Stomach (tissue), 19 donors: ENCODE measurements at places on chromosomes 5 and 9. TPM values are rescaled to one million over a fixed set of nuclear protein-coding genes. Genes with fewer than 3 reads are reported as not detected.

Gene DAP
- total RNA-seq: 66.9 TPM

Gene UBE2QL1
- 6.1 TPM for total RNA-seq

Gene CD74
- 1,185 TPM for total RNA-seq

Gene TLX3
- total RNA-seq: not detected

Gene GLRA1
- not detected for total RNA-seq

Gene IL5
- total RNA-seq: not detected

Gene DAB2IP
- 303 TPM for total RNA-seq

DNA sequence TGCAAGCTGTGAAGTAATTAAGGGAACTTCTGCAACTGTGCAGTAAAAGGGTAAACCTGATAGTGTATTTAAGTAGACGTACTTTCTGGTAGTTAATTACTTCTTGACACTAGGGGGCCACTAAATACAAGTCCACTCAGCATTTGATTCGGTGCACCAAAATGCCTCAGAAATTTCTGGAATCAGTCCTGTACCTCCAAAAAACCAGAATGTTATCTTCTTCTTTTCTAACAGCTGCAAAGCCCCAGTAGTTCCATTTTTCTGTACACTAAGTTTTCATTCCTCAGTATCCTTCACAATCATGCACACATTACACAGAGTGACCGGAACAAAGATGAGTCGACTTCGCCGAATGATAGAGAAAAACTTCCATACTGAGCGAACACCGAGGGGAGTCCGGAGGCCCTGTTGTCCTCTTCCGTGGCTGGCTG, 484 bp downstream of the GFM2 start:
- DNase-seq: peak; percentile 59

DNA sequence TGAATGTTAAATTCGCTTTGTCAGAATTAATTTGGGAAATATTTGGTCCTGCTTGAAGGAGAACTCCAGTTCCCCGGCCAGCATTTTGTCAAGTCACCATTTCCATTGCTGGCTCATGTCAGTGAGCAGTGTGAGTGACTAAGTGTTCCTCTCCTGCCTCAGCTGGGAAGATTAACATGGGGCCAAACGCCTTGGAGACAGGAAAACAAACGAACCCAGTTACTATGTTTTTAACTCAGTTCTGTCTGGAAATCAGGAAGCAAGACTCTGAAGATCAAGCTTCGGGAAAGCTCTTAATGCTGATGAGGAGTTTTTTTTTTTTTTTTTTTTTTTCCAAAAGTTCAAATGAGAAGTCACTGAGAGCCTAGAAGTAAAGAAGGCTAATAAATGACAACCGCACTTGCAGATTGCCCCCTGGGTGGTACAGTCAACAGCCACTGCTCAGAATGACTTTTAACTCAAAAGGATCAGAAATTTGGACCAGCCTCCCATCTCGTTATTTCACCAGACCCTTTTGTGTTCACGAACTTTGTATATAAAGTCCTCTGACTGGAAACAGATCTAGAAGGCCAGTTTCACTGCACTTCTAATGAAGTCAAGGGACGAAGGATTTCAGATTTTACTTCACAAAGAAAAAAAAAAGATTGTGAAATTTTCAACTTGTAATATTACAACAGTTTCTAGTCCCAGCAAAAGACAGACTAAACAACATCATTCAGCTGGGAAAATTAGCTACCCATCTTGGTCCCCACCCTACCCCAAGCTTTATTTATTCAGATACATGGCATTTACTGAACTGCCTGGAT, 121.3 kb downstream of the LHFPL2 start:
- DNase-seq: no peak

DNA sequence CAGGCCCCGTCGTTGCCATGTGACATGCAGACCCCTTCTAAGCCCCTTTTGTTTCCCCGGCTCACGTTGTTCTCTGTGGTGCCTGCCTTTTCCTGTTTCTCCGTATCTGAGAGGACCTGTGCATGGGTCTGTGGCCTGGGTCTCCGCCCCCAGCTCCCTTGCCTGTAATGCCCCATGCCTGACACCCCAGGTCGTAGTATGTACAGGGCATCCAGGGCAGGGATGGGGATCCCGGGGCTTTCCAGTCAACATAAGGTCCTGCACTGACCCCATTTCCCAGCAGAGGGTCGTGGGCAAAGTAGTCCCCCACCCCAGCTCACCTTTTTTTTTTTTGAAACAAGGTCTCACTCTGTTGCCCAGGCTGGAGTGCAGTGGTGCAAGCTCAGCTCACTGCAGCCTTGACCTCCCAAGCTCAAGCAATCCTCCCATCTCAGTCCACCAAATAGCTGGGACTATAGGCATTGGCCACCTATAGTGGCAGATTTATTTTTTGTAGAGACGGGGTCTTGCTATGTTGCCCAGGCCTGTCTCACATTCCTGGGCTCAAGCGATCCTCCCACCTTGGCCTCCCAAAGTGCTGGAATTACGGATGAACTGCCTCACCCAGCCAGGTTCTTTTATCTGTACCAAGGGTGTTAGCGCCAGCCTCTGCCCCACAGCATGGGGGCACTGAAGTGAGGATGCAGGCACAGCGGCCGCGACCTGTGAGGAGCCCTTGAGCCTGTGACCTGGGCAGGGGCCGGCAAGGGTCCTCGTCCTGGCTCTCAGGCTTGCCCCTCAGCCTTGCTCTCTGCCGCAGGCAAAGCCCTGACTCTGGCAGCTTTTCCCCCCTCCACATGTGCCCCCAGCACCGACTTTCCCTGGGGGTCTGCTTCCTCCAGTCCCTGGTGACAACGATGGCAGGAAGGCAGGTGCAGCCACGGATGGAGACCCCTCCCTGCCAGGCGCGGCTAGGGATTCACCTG, 19.1 kb upstream of the QSOX2 start:
- no peak for DNase-seq

DNA sequence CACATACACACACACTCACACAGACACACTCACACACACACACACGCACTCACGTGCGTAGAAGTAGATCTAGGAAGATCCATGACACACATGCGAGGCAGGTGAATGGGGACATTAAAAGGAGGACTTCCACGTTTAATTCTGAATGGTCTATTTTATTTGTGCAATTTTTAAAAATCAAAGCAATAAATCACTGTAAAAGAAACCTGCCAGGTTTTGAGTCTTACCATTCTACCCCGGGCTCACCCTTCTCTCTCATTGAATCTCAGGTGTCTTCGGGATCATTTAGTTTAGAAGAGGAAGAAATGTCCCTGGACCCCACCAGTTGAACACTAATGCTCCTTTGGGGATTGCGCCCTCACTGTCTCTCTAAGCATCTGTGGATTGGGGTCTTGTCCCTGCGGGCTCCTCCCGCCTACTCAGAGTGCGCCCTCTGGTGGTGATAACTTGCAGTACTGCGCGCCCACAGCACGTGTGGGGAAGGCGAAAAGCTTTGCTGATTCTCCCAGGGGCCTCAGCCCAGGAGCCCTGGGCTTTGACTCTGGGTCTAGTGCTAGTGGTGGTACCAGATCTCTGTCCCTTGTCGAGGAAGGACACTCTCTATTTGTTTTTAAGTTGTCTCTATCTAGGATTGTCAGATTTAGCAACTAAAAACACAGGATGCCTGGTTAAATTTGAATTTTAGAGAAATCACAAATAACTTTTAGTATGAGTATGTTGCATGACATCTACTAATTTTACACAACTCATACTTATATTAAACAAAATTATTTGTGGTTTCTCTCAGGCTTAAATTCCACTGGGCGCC, 34.8 kb downstream of the BOD1 start:
- peak; percentile 30 for DNase-seq

GRCh38 chr5:42908086-42908485, 96.4 kb upstream of the SELENOP start:
- DNase-seq: no peak

DNA sequence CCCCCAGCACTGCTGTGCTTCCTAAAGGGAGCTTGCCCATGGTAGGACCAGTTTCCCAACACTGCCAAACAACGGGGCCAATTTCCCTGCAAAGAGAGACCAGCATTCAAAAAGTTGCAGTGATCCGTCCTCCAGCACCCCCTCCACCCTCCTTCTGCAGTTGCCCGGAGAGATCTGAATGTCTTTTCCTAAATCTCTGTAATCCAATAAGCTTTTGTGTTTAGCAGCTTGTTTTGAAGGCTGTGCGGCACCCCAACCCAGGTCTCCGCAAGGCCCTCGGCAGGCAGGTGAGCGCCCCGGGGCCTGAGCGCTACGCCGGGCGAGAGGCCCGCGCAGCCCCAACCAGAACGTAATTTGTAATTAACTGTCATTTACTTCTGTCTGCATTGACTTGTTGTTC, 366.9 kb upstream of the IRX2 start:
- DNase-seq: no peak

DNA sequence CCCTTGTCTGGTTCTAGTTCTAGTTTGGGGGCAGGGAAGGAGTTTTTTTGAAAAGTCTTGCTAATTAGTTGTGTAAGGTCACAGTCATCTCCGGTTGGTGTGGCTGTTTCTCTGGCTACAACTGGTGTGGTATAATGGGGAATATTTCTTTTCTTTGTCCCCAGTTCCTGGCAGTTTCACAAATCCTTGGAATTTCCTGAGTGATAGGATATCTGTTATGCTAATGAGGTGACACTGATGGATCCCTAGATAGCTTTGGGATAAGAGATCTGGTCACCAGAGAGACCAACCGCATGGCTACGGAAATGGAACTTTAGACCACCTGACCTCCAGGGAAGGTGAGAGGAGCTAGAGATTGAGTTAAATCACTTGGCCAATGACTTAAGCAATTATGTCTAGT, 494.6 kb downstream of the ARHGEF28 start:
- DNase-seq: no peak

- DNase-seq: no peak
Observed at GRCh38 chr5:80615266-80615914, 39.1 kb upstream of the MSH3 start.

DNA sequence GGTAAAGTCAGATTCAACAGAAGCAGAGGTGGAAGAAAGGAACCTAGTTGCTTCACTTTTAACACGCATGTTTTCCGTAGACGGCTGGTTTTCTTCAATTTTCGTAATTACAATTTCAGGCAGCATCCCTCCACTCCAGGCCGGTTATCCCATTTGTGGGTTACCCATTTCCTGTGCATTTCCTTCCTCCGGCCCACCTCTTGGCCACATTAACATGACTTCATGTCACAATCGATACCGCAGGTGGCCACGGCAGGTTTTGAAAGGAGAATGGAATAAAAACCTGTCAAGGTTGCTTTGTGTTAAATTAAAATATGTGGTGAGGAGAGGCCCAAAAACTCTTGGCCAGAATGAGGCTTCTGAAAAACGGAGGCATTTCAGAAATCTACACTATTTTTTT, 130.2 kb downstream of the PCSK5 start:
- DNase-seq: no peak

DNA sequence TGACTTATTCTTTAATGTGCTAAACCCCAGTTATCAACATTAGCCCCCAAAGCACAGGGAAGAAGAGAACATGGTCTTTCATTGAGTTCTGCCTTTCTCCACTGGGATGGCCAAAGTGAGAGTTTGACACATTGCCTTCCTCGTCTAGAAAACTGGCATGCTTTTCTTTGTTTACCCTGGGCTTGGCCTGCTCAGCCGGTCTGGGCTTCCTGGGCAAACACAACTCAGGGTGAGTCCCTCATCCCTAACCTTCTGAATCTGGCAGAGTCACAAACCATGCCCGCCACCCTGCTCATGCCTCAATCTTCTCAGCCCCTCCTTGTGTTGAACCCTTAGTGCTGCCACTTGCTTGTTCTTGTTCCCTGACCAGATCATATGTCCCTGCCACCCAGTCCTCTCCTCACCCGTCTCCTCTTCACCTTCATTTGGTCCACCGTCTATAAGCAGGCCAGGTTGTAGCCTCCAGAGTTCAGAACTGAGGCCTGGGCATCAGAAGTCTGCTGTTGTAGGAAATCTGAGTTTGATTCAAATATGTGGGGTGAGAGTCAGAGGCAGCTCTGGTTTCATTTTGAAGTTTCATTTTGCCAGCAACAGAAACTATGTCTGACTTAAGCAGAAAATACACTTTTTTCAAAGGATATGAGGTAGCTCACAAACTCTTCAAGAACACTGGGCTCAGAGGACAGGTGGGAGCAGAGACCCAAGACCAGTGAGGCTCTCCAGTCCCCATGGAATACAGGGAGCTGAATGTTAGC, 217.6 kb downstream of the NDUFS4 start:
- DNase-seq: peak; percentile 63

- no peak for DNase-seq
Observed at GRCh38 chr9:134318941-134319305, 7.3 kb upstream of the RXRA start.

GRCh38 chr9:114972510-114973136, 42.2 kb upstream of the TNFSF8 start:
- DNase-seq: no peak

GRCh38 chr5:145220481-145220880, 614.7 kb downstream of the PRELID2 start:
- no peak for DNase-seq

GRCh38 chr9:136058801-136059302, 36.2 kb downstream of the NACC2 start:
- DNase-seq: no peak

DNA sequence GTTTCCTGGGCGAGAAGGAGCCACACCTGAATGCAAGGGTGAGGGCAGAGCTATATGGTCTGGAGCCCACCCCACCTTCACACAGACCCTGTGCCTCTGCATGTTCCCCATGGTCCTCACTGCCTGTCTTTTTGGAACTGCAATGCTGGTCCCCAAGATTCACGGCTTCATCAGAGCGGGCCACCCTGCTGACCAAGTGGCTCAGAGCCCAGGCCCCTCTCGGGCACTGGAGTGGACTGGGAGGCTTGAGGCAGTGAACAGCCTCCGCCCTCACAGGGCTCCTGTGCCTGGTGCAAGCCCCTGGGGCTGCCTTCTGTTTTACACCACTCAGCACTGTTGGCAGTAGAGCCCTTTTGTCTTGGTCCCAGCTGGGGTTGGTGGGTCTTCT, 143.2 kb downstream of the CACNA1B start:
- DNase-seq: no peak

DNA sequence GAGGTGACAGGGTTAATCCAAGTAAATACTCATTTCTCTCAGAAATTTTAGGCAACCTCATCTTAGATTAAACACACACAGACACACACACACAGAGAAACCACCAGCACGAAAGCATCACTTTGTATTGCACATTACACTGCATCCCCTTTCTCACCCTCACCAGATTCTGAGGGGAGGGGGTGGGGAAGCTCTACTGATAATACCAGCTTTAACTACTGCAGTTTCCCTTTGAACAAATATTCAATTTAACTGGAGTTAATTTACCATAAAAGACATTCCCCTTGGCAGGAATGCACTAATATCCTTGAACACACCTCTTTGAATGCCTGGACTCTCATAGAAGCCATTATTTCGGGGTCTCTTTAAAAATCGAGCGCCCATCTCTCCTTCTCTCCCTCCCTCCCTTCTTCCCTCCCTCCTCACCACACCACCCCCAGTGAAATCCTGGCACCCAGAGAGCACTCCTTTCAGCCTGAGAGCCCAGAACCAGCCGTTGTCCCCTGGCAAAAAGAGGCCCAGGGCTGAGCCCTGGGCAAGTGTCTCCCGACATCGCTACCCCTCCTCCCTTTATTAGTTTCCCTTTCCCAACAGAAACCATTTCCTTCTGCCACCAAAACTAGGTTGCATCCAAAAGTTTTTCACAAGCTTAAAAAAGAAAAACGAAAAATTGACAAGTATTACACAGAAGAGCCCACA, 2.8 kb upstream of the NFIB start:
- DNase-seq: peak; percentile 55

GRCh38 chr5:34488984-34489383, 167.1 kb upstream of the RAI14 start:
- no peak for DNase-seq
